ENCODE measurements at places on chromosomes 2 and 18.

DNA sequence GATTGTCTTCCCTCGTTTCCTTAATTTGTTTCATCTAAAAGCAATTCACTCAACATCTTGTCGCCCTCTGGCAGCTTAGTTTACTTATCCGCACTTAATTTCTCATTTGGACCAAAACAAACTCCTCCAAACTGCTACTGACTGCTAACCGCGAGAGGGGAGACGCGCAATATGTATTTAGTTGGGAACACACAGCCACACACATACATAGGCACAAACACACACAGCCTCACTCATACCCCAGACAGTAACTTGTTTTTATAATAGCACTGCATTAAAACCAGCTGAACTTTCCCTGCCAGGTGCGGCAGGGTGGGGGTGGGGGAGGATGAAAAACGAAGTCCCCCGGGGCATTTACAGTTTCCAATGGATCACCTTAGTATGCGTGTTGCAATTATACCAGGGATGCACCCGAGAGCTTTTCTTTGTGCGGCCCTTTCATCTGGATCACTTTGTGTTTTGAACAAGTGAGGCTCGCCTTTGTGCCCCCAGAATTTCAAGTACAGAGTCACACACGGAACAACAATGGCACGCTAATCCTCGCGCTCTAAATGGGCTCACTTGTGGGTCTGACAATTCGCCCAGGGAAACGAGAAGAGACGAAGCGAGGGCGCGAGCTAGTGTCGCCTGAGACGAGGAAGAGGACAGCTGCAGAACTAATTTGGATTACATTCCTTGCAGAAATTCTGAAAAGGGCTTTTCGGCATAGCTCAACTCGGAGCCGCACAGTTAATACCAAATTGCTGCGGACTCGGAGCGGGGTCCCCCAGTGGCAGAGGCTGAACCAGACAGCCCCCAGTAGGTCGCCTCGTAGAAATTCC is 2.4 kb downstream of the ERBB4 start:
- no peak for DNase-seq

- DNase-seq: peak; percentile 89
Measured at GRCh38 chr2:233210843-233211547, 40.5 kb upstream of the ATG16L1 start.

DNA sequence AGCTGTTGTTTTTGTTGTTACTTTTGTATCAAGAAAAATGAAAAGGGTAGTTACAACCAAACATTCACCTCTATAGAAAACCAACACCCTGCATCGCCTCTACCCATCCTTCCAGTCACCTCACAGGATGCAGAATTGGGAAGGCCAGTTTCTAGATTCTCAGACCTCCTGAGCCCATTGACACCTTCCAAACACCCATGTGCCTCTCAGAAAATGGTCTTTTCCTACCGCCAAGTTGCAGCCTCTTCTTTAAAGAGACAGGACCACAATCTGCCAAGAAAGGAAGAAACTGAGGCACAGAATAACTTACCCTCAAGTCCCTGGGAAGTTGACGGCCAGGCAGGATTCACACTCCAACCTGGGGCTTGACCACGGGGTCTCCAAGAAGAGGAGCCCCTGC is 101.4 kb downstream of the TNS1 start:
- no peak for DNase-seq

DNA sequence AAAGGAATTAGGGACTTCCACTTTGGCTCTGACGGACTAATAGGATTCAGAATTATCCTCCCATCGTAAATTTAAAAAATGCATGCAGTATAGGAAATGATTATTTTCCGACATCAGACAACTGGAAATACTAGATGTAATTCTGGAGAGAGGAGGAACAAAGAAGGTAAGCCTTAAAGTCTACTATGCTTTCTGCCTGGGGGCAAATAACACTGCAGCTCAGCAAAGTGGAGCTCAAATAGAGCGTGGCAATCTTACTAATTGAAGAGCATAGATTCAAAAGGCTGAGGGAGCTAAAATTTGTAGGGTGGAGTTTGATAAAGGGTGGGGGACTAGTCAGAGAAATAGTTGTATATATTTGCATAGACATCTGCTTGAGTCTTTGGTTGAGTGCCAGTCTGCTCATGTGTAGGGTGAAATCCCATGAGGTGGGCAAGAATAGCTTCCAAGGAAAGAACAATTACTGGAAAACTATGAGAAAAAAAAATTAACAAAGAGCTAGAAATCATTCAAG is 23.8 kb downstream of the COPS8 start:
- DNase-seq: no peak

GRCh38 chr2:25251422-25252273 is 83.3 kb upstream of the POMC start:
- DNase-seq: no peak

DNA sequence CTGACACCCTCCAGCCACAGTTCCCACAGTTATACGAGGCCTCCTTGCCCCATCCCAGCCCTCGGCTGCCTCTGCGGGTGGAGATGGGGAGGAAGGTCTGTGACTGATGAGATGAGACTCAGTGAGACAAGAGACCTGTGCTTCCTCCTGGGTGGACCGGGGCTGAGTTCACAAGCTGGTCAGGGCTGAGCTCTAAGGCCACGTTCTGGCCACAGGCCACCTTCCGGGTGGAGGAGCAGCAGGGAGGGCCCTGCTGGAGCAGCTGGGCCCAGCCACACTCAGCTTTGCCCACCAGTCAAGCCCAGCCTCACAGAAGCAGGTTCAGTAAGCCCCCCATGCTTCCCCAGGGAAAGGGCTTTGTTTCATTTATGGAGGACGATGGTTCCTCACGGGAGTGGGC is 214.7 kb downstream of the ANKRD30B start:
- no peak for DNase-seq

DNA sequence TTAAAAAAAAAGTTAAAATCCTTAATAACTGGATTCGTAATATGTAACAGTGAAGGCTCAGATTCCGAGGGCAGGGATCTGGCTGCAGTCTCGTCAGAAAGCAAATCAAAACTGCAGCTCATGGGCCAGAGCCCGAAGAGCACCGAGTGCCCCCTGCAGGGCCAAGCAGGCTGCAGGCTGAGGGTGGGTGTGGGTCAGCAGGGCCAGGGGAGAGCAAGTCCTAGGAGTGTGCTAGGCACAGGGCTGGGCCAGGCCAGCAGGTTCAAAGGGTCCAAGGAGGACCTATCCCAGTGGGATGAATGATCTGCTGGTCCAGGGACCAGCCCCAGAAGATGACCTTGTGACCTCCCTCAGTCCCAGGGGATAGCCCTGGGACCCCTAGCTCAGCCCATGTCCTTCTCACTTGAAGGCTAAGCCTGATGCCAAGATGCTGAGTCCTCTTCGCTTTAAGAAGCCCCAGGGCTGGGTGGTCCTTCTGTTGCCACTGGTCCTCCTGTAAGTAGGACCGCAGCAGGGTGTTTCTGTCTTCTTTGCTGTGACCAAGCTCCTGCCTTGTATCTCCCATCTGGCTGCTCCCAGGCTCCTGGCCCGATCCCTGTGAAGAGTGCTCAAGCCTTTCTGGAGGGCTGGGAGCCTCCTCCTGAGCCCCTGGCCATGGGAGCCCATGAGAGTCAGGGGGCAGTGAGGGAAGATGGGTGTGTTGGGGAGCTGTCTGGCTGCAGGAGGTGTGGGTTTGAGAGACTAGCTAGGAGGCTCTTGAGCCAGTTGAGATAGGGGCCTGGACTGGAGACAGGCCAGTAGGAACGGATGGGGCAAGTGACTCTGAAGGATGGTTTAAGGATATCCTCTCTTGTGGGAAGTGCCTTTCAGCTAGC is 150.7 kb downstream of the DYSF start:
- no peak for DNase-seq

DNA sequence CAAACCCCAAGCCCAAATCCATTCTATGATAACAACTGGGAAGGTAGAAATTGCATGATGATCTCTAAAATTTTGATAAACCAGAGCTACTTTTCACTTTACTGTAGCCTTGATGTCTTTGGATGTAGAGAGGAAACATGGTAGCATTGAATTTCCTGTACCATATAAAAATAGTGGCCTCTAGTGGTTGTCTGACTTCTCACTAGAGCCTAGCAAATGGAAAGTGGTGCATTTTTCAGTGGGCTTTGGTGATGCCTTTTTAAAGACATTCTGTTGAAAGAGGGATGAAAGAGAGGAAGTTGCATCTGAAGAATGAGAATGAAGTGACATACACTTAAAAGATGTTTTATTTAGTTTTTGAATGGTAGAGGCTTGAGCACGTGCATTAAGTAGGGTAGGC is 662.2 kb downstream of the XIRP2 start:
- DNase-seq: no peak

DNA sequence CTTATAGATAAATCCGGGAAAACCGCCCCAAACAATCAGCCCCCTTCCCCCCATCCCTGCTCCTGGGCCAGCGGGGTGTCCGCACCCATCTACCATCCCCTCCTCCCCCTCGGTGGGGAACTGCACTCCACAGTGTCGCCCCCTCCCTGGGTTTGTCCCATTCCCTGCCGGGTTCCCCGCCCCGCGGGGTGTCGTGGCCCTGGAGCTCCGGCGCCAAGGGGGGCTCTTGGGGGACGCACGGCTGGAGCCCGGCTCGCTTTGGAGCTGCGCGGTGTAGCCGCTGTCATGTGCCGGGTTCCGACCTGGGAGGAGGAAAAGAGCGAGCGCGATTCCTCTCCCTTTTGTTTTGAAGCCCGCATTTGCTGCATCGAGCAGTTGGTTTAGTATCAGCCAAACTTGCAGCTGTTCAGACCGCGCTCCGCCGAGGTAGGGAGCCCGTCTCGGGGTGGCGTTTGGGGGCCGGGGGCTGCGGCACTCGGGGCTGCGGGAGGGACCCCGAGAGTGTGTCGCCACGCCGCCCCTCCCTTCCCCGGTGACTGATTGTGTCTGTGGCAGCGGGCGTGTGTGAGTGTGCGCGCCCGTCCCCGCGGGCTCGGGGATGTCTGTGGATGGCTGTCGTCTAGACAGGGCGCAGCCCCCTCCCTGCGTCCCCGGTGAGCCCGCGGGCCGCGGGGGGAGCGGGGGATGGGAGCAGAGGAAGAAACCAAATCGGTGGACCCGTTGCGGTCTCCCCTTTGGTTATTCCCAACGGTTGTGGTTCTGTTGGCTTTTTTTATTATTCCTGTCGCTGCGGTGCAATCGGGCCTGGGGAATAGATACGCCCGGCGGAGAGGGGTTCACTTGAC is 797 bp downstream of the CTIF start:
- peak; percentile 43 for DNase-seq

- peak; percentile 16 for DNase-seq
Measured at GRCh38 chr2:134177351-134177931, 76.4 kb upstream of the MGAT5 start.

GRCh38 chr18:55136864-55137263 is 177.6 kb upstream of the CCDC68 start:
- peak; percentile 35 for DNase-seq

DNA sequence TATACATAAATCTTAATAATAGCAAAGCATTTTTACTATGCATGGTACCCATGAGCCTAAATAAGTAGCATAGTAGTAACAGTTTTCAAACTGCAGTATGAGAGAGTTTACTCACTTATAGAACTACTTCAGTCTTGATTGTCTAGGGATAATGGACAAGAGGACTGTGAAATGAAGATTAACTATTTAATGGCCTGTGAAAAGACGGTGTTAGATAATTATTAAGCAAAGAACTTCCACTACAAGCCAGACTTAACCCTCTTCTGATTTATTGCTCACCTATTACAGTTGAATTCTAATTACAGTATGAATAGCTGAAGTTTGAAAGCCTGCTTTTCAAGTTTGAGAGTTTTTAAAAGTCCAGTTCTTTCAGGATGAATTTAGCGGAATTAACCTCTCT is 18.9 kb downstream of the PIK3C3 start:
- DNase-seq: no peak

GRCh38 chr2:230762317-230762896 is 49.8 kb downstream of the CAB39 start:
- DNase-seq: peak; percentile 31

GRCh38 chr2:16642088-16642487 is 23.5 kb downstream of the CYRIA start:
- no peak for DNase-seq

- no peak for DNase-seq
Measured at GRCh38 chr2:64221935-64222334, 77.7 kb upstream of the PELI1 start.

DNA sequence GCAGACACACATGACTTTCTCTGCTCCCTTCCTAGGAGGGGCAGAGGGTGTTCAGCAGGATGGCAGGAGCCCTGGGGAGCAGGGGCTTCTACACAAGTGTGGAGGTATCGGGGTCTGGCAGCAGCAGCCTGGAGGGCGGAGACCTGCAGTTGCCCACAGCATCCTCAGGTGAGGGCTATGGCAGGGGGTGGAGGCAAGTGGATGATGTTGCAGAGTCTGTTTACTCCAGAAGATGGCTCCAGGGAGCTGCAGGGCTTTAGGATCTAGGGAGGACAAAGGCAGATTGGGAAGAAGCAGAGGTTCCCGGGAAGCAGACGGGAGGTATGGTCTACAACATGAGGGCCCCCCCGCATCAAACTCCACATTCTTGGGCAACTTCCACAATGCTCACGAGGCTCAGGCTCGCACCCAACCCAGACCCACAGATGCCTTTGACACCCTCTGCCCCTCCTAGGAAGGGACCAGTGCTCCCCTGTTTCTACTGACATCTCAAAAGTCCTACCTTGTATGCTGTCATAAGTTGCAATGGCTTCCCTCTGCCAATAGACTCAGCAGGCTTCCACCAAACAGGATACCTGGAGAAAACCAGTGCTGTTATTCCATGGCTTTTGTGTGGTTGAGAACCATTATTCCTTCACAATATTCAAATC is 12.0 kb upstream of the ATP6V1C2 start:
- DNase-seq: peak; percentile 16
